IPS DF 19.7 (cell line): ENCODE measurements at places on chromosomes 2 and 18.

- no peak for DNase-seq
These were observed 25.1 kb downstream of the SLC66A2 start for GRCh38 chr18:79926306-79926705.

GRCh38 chr2:229749779-229750178 lies 35.4 kb upstream of the DNER start:
- no peak for DNase-seq

- DNase-seq = no peak
These were observed 254.0 kb downstream of the CALCRL start for GRCh38 chr2:187194049-187194448.

- no peak for DNase-seq
These were observed 135.5 kb upstream of the CXCR4 start for GRCh38 chr2:136253288-136254004.

- no peak for DNase-seq
These were observed 113.4 kb downstream of the EIPR1 start for GRCh38 chr2:3264010-3264744.

GRCh38 chr2:119011910-119012209 lies 69.9 kb downstream of the MARCO start:
- no peak for DNase-seq

DNA sequence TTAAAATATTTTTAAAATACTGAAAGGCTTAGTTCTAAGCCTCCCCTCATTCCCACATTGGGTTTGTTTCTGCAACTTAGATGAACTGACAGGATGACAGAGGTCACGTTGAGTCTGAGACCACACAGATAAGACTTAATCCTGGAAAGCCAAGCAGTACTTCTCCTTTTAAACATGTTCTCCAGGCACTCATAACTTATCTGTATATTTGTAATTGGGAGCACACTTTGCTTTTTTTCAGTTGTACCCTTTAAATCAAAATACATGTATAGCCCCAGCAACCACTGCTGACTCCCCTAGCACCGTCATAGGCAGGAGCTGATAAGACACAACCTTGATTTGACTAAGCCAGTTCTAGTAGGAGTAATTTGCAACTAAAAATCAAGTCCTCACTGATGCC lies 394.8 kb downstream of the PID1 start:
- DNase-seq = no peak

GRCh38 chr18:8300751-8301410 lies 308.4 kb upstream of the RAB12 start:
- no peak for DNase-seq

- no peak for DNase-seq
These were observed 71.5 kb downstream of the EDAR start for GRCh38 chr2:108917526-108917925.

DNA sequence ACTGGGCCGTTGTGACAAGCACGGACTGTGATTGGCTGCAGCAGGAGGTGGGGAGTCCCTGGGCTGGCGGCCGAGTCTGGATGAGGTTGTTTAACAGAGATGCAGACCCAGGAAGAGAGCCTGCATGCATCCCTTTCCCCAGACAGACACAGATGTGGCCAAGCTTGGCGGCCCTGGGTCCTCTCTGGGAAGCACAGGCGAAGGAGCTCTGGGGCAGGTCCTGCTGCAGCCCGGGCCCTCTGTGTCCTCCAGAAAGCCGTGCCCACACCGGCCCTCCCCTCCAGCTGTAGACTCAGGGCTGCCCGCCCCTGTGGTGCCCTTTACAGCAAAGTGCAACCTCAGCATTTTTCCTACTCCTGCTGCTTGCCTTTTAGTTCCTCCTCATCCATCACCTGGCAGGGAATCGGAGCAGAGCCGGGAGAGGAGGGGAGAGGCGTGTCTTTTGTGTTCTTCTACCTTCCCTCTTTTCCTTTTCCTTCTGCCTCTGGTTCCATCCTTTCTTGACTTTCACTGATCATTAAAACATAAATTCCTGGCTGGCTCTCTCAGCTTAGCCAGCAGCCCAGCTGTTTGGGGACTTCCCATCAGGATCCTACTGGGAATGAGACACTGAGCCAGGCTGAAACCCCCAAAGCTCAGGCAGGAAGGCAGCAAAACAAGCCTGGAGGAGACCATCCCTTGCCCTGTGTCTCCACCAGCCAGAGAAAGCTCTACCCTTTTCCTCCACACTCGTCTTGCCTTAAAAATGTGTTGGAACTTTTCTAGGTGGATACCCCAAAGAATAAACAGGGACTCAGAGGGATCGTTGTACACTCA lies 75.0 kb downstream of the CTIF start:
- DNase-seq = no peak

- DNase-seq = no peak
These were observed 86.2 kb upstream of the RAB27B start for GRCh38 chr18:54742120-54742519.

- no peak for DNase-seq
These were observed 105.3 kb downstream of the COMMD1 start for GRCh38 chr2:62010632-62011256.

DNA sequence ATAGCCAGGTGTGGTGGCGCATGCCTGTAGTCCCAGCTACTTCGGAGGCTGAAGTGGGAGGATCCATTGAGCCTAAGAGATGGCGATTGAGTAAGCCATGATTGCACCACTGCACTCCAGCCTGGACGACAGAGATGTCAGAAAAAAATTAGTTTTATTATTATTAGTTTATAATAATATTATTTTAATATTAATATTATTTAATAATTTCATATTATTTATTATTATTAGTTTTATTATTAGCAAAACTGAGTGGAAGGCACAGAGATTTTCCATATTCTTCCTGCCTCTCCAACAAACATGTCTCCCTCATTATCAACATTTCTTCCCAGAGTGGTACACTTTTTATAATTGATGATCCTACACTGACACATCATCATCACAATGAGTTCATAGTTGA lies 278.2 kb downstream of the SOX11 start:
- no peak for DNase-seq

DNA sequence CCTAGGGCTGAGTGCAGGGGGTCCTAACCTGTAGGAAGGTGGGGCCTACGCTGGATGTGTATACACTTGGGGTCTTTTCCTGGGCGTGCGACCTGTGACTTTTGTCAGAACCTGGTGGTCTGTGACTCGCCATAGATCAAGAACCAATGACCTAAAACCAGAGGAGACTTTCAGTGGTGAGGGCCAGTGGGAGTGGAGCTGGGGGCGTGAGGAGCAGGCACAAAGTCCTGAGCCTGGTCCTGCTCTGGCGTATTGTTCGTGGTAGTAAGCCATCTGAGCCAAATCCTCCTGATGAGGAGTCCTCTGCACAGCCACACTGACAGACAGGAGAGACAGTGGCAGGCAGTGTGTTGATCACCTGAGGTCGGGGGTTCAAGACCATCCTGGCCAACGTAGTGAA lies 8.9 kb downstream of the INPP4A start:
- no peak for DNase-seq
